Aorta (tissue), 5 donors: ENCODE measurements at places on chromosomes 12 and 14. TPM values are rescaled to one million over a fixed set of nuclear protein-coding genes. Genes with fewer than 3 reads are reported as not detected.

The CD63 gene
- 1,135 TPM for total RNA-seq

The CLMN gene
- total RNA-seq, result 15.8 TPM

The KCNMB4 gene
- total RNA-seq, result 2.0 TPM

DNA sequence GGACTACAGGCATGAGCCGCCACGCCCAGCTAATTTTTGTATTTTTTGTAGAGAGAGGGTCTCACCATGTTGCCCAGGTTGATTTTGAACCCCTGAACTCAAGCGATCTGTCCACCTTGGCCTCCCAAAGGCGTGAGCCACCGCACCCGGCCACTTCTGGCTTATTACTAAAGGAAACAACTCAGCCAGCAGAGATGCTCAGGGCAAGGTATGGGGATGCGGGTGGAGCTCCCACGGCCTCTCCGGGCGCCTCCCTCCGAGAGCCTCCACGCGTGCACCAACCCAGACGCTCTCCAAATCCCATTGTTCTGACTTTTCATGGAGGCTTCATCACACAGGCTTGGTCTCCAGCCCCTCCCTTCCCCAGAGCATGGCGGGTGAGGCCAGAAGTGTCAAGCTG, 6.1 kb upstream of the GPR132 start:
- DNase-seq, result no peak

DNA sequence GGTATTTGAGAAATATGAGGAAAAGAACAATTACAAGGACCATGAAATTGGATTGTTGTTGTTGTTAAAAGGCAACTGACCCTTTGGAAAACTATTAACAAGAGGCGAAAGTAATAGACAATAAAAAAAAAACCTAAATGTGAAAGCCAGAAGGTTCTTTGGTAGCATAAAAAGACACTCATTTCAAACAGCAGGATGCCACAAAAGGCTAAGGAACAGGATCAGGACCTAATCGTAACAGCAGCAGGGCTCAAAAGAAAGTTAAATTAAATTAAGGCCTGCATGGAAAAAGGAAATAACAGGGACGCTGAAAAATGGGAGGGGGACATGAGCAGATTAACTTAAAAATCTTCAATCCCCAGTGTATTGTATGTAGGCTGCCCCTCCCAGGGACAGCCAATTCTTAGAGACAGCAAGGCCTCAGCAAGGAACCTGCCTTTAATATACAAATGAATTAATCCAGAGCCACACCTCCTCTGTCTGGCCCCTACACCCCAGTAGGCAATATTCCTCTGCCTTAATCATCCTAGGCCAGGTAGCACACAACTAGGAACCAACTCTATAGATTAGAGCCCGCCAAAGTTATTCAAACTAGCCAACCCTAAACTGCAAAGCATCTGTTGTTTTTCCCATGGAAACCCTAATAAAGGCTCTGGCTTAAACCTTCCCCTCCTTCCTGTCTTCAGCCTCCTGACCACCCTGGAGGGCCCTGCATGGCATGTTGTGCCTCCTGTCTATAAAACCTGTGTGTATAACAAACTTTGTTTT, 28.4 kb upstream of the AP4S1 start:
- DNase-seq, result no peak
